ENCODE measurements at places on chromosomes 3 and 15. TPM values are rescaled to one million over a fixed set of nuclear protein-coding genes. Genes with fewer than 3 reads are reported as not detected.

- DNase-seq, result peak; percentile 93
Observed at GRCh38 chr3:133927540-133928066, 31.9 kb upstream of the RAB6B start.

DNA sequence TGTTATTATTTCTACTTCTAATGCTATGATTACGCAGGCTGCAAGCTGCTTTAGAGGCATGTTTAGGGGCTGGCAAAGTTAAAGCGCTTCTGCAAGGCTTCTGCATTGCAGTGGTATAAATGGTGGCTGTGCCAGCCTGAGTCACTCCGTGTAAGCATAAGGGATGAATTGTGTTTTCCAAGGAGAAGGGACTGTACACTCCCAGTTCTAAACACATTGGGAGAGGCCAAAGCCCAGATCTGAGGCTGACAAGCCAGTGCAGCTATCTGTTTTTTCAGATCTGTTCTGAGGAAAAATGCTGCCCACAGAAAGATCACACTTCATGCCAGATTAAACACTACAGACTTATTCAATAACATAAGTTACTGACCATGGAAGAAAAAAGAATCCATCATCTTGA, 83.8 kb downstream of the PRICKLE2 start:
- DNase-seq, result no peak

DNA sequence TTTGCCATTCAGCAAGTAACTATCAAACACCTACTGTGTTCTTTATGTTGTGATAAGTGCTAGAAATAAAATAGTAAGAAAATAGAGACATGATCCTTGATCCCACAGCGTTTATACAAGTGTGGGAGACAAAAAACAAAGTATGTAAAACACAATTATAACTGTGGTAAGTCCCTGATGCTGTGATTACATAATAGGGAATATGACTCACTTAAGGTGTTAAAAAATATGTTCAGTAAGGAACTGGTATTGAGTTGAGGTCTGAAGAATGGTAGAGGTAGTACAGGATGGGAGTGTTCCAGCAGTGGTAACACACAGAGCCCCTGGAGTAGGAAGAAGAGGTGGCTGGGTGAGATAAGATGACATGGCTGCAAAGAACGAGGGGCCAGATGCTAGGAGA, 132.1 kb upstream of the TMC3 start:
- DNase-seq, result no peak

- no peak for DNase-seq
Observed at GRCh38 chr15:42444415-42445063, 46.4 kb downstream of the ZNF106 start.

GRCh38 chr3:9809615-9810432, at the start of gene TTLL3:
TSS of gene TTLL3 (plus strand) at chr3:9810262. CDS start at chr3:9810662, 400 bp downstream.
- DNase-seq, result peak; percentile 42

- no peak for DNase-seq
Observed at GRCh38 chr15:84934942-84935729, 46.5 kb upstream of the PDE8A start.

Gene CILP
- not detected for polyA plus RNA-seq

Gene FAM107A
- not detected for polyA plus RNA-seq

Gene IL17RE
- polyA plus RNA-seq, result 0.16 TPM
